ENCODE measurements at places on chromosomes 12 and 14.

GRCh38 chr12:58363971-58364370 lies 422.6 kb downstream of the ATP23 start:
- no peak for DNase-seq

- DNase-seq, result no peak
Observed at GRCh38 chr12:120056739-120057138, 59.8 kb downstream of the RAB35 start.

GRCh38 chr14:52609445-52610044 lies 56.9 kb downstream of the GPR137C start:
- DNase-seq, result no peak

GRCh38 chr14:82911930-82912329 lies 1378.3 kb upstream of the SEL1L start:
- no peak for DNase-seq

DNA sequence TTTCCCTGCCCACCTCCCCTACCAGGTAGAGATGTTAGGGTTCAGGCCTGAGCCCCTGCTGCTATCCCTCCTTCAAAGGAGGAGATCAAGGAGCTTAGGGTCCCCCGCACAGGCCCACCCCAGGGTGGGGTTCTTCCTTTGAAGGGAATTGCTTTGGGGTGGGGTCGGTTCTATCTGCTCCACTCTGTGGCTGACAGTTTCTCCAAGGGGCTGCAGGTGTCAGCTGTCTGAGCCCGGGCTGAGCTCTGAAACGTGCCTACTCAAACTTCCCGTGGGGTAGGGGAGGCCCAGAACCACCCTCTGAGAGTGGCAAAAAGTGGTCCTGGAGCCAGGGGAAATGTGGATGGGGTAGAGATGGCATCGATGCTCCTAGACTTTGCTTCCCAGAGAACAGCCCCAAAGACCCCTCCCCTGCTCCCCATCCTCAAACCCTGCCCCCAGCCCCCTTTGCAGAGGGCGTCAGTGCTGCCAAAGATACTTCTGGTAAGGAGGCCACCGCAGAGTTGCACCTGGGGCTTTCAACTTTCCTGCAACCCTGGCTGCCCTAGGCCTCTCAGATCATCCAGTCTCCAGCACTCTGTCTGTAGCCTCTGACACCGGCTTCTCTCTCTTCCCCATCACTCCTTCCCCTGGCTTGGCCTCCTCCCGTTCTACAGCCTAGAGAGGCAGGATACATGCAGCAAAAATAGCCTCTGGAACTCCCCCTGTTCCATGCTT lies 6.3 kb upstream of the CD4 start:
- no peak for DNase-seq

GRCh38 chr12:124279315-124279714 lies 15.6 kb upstream of the RFLNA start:
- no peak for DNase-seq

DNA sequence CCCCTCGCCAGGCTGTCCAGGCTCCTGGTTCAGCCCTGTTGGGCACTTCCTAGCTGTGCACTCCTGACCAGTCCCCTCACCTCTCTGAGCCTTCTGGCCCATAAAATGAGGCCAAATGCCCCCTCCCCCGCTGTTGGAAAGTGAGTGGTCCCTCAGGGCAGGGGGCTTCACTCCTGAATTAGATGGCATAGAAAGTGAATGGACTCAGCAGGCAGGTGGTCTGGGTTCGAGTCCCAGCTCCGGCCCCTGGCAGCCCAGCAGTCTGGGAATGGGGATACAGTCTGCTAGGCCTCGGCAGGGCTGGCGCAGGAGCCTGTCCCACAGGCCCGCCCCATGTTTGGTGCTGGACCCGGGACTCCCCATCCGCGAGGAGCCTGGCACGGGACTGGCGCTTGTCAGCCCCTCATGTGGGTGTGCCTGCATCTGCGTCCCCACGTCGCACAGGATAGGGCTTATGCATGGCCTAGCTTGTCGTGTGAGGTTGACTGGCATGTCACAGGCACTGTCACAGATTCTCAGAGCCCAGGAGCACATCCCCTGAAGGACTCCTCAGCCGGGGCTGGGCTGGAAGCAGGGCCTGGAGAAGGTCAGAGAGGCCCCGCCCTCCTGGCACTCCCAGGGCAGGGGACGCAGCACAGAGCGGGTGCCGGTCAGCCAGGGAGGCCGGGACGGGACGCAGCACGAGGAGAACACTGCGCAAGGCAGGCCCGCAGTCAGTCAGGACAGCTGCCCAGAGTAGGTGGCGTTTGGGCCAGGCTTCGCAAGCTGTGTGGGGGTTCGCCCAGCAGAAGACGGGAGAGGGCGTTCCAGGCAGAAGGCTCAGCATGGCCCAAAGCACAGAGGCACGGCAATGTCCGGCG lies 40.5 kb downstream of the DIO3 start:
- no peak for DNase-seq
